ENCODE measurements at places on chromosomes 1 and 21.

- DNase-seq: no peak
Observed at GRCh38 chr1:18945401-18945849, 11.1 kb downstream of the IFFO2 start.

DNA sequence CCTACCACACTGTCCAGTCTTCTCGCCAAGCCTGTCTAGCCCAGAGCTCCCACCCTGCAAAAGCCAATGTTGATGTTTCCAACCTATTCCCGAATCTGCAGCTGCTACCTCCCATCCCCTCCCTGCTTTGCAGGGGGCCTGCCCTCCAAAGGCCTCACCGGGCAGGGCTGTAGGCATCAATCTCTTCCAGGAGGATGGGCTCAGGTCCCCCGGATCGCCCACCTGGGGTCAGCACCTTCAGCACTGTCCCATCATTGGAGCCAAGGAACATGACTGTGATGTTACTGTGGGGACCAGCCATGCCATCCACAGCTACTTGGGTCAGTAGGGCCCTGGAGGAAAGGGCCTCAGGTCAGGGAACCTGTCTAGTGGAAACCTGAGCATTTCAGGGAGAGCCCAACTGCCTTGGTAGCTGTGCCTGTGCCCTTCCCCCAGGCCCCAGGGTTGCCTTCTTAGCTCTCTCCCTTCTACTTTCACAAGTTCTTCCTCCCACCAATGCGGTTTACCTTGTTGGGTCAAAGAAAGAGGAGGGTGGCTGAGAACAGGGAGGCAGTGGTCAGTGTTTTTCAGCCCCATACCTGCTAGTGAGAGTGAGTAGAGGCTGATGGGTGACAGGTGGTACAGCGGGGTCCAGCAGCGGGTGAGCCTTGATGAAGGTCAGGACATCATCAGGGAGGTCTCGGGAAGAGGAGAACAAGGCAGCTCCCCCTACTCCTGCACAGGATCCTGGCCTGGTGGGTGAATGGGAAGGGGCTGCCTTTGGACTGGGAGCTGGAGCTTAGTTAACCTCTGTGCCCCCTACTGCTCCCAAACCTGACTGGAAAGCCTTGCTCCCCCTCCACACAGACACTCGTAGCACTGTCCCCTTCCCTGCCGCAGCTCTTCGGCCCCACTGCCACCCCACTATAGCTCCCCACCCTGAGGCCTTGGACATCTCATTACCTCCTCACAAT lies 10.7 kb downstream of the SEMA6C start:
- no peak for DNase-seq

- DNase-seq: no peak
Observed at GRCh38 chr1:1053022-1053421, 21.1 kb downstream of the RNF223 start.

GRCh38 chr1:150121236-150121862 lies 28.4 kb upstream of the PLEKHO1 start:
- DNase-seq: no peak

GRCh38 chr1:196393742-196394141 lies 214.5 kb downstream of the KCNT2 start:
- no peak for DNase-seq

- no peak for DNase-seq
Observed at GRCh38 chr1:234645964-234646363, 36.0 kb upstream of the IRF2BP2 start.

DNA sequence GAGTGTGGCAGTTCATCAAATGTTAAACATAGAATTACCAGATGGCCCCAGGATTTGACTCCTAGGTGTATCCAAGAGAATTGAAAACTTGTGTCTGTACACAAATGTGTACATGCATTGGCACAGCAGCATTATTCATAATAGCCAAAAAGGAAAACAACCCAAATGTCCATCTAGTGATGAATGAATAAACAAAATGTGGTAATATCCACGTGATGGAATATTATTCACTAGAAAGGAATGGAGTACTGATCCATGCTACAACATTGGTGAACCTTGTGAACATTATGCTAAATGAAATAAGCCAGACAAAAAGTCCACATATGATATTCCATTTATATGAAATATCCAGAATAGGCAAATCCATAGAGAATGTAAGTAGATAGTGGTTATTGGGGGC lies 77.7 kb downstream of the RAVER2 start:
- DNase-seq: no peak

DNA sequence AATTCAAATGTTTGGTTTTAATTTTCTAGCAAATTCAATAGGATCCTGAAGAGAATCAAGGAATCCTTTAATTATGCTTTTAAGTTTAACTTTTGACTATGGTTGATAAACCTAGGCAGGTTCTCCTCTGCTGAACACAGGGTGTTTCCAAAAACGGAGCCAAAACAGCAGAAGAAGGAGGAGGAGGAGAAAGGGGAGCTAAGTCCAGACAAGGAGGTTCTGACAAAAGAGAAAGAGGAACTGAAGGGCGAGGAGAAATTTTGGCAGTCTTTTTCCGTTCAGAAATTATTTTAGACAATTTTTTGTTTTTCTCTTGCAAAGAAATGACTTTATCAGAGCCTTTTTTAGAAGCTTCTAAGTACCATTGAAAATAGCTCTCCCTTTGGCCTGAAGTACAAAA lies 33.2 kb upstream of the FNBP1L start:
- no peak for DNase-seq

DNA sequence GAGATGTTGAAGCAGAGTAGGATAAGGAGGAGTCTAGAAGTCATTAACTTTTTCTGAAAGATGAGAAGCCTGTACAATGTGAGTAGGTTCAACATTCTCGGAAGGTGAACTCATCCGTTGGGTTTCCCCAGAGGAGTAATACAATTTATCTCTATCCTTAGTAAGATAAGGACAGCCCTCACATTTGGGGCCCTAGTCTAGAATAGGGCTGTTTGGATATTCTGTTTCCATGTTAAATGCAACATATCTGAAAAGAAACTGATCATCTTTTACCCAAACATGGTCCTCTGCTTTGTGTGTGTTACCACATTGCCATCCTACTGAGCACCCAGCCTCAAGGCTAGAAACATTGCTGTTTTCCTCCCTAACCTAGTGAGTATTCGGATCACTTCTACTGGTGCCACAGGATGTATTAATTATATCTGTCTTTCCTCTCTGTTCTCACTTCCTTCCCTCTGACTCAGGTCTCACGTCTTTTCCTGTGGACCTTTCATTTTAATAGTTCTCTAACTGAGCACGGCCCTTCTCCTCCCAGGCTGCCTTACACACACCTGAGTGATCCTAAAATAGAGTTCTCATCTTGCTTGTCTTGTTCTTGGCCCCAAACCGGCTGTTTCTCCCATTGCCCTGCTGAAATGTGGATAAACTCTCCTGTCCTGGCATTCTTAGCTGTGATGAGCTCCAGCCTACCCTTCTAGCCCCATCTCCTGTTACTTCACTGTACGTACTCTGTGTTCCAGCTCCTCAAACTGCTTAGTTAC lies 91.7 kb downstream of the CDC14A start:
- DNase-seq: no peak

- no peak for DNase-seq
Observed at GRCh38 chr1:79859212-79859948, 852.9 kb upstream of the ADGRL4 start.

- DNase-seq: no peak
Observed at GRCh38 chr1:117598489-117598888, 7.4 kb upstream of the TENT5C start.

DNA sequence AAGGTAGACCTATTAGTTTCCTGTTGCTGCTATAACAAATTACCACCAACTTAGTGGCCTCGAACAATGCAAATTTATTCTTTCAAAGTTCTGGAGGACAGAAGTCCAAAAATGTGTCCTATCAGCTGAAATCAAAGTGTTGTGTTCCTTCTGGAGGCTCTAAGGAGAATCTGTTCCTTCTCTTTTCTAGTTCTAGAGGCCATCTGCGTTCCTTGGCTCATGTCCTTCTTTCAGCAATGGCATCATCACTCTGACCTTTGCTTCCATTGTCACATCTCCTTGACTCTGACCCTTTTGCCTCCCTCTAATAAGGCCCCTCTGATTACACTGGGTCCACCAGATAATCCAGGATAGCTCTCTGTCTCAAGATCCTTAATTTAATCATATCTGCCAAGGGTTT lies 1.2 kb upstream of the MR1 start:
- no peak for DNase-seq

DNA sequence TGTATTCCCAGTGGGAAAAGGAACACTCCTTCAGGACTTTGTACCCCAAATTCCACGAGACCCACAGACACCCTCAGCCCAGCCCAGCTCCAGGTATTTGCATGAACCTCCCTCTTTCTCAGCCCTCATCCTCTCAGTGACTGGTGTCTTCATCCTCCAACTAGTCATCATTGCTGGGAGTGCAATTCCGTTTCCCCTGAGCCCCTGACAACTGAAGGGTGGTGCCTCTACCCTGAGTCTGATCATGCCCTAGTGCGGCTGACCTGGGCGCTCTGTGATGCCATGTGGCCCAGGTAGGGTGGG lies 3.8 kb upstream of the ZNF692 start:
- no peak for DNase-seq

GRCh38 chr1:62912028-62912638 lies 128.2 kb downstream of the ATG4C start:
- DNase-seq: no peak

DNA sequence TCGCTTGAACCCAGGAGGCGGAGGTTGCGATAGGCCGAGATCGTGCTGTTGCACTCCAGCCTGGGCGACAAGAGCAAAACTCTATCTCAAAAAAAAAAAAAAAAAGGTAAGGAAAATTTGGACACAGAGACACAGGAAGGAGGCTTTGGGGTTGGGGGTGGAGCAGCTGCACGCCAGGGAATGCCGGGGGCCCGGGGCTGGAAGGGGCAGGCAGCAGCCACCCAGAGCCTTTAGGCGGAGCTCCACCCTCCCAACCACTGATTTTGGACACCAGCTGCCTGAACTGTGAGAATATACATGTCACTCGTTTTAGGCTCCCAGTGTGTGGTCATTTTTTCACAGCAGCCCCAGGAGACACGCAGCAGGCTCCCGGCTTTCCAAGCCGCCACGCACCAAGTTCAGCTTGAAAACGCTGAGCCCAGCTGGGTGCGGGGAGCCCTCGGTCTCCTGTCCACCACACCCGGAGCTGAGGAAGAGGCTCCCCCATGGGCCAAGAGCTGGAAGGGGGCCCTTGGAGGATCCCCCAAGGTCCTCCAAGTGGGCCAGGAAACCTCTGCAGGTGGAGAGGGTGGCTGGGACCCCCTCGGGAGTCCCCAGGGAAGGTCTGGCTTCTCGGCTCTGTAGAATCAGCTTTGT lies 5.9 kb upstream of the FAAP20 start:
- no peak for DNase-seq

- DNase-seq: no peak
Observed at GRCh38 chr21:25582888-25583287, 24.4 kb downstream of the MRPL39 start.

- no peak for DNase-seq
Observed at GRCh38 chr1:167440776-167441175, 77.6 kb downstream of the CD247 start.

- no peak for DNase-seq
Observed at GRCh38 chr1:165189913-165190312, 166.6 kb downstream of the LMX1A start.

GRCh38 chr1:71572038-71572437 lies 491.2 kb upstream of the ZRANB2 start:
- no peak for DNase-seq

DNA sequence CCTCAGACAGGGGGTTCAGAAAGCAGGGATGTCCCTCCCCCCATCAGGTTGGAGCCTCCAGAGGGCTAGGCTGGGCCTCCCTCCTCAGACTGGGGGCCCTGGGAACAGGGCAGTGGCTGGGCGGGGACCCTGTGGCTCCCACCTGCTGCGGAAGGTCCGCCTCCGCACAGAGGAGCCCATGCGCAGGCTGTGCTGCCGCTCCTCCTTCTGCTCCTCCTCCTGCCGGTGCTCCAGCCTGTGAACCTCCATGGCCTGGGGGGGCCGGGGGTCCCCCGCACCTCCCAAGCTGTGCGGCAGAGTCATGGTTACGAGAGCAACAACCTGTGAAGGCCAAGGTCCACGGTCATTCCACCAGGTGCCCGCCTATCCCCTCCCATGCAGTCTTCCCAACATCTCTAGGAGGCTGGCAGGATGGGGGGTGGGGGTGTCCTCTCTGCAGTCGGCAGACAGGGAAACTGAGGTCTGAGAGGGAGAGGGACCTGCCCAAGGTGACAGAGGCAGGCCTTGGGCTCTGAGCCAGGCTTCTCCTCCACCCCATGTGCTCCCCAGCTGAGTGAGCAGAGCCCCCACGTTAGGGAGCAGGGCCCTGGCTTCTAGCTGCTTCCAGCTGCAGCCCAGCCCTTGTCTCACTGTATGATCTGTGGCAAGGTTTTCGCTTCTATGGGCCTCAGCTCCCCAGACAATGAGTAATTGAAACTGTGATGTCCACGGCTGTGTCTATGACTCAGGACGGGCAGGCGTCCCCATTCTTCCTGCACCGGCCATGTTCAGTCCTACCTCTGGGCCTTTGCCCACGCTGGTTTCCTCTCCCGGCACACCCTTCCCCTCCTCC lies 3.4 kb downstream of the MYOM3 start:
- no peak for DNase-seq

DNA sequence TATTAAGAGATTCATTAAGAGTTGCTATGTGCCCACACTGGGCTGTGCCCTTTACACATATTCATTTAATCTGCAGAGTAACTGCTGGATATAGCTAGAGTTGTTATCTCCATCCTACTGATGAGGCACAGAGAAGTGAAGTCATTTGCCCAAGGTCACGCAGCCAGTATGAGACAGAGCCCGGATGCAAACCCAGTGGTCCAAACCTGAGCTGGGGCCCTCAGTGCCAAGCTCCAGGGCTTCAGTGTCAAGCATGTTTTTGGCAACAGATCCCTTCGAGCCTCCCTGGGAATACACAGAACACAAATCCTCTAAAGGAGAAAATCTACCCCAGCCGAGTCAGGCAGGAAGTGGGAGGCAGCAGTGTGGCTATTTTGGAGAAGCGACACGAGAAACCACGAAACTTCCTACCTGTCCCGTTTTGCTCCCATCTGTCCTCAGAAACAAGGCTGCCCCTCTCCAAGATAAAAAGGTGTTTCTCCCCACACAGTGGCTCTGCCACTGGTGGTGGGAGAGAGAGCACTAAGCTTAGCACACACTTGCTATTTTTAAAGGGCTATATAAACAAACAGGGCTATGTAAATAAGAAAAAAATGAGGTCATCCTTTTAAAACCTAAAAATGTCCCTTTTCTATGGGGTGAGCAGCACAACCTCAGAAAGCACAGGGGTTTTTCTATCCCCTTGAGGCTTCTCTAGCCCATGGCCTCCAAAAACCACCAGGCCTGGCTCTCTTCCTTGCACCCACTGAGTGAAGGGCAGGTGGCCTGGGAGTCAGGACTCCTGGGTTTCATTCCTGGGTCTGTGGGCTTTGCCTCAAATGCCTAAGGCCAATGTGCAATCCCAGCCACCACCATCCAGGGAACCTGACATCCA lies 138.6 kb upstream of the EDN2 start:
- no peak for DNase-seq

GRCh38 chr1:100626397-100626796 lies 88.5 kb downstream of the GPR88 start:
- DNase-seq: no peak

GRCh38 chr1:235023711-235024439 lies 104.8 kb downstream of the TOMM20 start:
- no peak for DNase-seq

DNA sequence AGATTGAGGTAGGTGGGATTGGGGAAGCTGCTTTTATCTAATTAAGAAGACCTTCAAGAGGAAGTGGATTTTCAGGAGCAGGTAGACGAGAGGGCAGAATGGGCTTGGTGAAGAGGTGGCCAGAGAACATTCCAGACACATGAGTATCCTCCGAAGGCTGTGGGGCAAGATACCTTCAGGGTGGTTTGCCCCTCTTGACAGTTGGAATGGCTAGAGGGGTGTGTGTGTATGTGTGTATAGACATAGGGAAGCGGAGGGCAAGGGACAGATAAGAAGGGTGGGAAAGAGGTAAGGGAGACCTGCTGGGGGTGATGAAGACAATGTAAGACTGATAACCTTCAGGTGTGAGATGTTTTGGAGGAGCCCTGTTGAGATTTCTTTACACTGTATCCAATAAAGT lies 46.8 kb upstream of the TSPAN2 start:
- no peak for DNase-seq
